ENCODE measurements at places on chromosomes 3 and 15.
A peak's percentile ranks its signal among the peaks of the same experiment; 100 is the strongest.

GRCh38 chr3:42051384-42052131 lies 39.6 kb upstream of the TRAK1 start:
- no peak for DNase-seq

DNA sequence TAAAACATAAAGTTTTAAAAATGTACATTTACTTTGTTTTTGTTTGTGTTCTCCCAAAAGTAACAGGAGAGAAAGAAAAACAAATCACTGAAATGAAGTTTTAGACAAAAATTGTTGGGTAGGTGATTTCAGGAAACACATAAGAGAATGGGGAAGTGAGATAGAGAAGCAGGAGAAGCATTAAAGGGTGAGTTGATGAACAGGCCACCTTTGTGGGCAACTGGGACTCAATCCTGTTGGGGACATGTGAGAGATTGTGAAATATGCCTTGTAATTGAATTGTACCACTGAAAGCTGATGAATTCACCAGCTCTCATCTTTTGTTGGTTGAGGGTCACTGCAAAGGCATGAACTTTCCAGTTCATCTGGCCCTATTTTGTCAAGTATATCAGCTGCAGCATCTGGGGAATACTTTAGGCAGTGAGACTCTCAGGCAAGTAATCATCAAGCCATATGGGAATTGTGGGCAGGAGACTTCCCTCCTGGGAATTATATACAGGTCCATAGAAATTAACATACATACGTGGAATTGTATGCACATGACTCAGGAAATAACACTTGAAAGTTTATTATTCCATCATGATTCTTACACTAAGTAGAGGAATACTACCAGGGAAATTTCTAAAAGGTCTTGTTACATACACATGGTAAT lies 181.0 kb downstream of the ZBBX start:
- no peak for DNase-seq

DNA sequence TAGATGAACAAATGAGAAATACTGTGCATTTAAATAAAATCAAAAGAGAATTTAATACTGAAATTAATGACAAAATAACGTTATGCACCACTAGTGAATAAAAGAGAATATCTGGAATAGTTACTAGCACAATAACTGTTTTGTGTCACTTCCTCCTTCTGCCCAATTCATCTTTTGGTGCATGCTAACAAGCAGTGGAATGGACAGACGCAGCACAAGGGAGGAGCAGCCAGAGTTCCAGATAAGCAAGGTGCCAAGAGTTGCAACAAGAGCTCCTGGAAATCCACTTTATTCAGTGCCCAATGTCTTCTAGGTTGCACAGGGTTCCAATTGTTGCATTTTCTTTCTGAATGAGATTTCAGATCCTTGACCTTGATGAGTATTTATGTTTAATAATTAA lies 66.5 kb upstream of the PLXND1 start:
- DNase-seq: no peak

DNA sequence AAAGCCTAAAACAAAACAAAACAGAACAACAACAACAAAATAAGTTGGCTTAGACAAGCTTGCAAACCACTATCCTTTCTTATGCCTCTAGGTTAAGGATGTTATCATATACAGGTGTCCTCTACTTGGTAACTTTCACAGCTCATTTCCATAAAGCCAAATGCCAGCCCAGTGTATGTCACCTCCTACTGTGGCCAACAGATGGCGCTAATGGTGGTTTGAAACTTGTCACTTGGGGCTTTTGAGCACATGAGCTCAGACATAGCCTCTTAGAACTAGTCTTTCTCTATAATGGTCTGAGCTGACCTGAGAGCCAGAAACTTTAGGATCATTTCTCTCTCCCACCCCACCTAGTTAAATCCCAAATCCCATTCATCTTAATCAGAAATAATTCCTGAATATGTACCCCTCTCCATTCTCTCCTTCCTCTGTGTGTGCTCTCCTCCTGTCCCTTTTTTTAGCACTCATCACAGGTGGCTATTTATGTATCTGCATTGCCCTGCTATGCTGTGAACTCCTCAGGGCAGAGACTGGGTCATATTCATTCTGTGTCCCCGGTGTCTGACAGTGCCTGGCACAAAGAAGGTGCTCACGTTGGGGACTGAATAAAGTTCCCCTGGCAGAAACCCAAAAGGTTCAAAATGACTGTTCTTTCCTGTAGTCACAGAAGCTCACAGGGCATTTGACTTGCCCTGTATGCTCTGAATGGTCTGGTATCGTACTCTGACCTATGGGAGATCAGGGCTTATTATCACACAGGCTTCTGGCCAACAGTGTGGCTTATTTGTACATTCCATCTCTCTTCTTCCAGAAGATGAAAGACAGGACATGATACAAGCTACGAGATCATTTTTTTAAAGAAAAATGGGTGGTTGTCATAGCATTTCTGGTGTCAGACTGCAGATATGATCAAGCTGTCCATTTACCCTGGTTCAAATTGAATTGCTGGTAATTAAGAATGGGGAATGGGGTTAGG lies 319.3 kb upstream of the AZI2 start:
- DNase-seq: peak; percentile 6

- no peak for DNase-seq
Measured at GRCh38 chr3:128803307-128803706, 76.1 kb upstream of the ACAD9 start.

Measured in stimulated activated CD8-positive, alpha-beta memory T cell treated with anti-CD3 and anti-CD28 coated beads, Interleukin-15, amount 100 ng/mL, for 1 hour (primary cell).